Astrocyte (in vitro differentiated cells and primary cell): ENCODE measurements at places on chromosomes 4 and X.
A peak's percentile ranks its signal among the peaks of the same experiment; 100 is the strongest.

DNA sequence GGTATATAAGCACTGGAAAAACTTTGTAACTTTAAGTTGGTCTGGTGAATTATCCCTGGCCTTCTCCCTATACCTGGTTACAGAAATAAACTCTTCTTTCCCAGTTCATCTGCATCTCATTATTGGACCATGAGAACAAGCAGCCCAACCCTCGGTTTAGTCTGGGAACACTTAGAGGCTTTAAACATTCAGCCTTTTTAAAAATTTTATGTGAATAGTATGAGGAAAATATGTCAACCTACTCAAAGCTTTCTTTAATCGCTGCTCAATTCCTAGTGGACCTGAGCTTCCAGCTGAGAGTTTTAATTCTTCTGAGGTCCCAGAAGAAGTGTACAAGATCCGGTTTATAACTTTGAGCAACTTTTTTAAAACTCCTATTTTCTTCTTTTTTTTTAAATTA lies 358.6 kb upstream of the NOCT start:
- DNase-seq = no peak

- no peak for DNase-seq
Observed at GRCh38 chrX:39443240-39443639, 642.0 kb downstream of the MID1IP1 start.

DNA sequence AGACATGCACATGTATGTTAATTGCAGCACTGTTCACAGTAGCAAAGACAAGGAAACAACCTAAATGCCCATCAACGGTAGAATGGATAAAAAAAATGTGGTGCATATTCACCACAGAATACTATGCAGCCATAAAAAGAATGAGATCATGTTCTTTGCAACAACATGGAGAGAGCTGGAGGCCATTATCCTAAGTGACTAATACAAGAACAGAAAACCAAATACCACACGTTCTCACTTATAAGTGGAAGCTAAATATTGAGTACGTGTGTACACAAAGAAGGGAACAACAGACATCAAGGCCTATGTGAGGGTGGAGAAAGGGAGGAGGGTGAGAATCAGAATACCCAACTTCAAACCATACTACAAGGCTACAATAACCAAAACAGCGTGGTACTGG lies 17.4 kb upstream of the LNX1 start:
- no peak for DNase-seq

- DNase-seq = no peak
Observed at GRCh38 chrX:119984652-119985051, 41.1 kb upstream of the NKAP start.

- no peak for DNase-seq
Observed at GRCh38 chr4:141356963-141357335, 136.3 kb downstream of the ZNF330 start.

DNA sequence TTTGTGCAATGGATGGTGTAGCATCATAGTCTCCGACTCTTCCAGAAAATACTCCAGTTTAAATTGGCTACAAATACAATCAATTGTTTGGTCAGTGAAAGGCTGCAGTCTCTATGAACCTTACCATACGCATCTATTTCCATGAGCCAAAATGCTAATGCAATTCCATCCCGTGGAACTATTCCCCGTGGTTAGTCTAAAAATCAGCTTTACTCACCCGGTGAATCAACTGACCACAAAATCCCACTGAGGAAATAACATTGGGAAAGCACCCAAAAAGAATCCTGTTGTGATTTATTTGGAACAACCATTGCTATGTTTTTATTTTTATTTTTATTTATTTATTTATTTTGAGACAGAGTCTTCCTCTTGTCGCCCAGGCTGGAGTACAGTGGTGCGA lies 87.1 kb downstream of the DHX15 start:
- peak; percentile 9 for DNase-seq

DNA sequence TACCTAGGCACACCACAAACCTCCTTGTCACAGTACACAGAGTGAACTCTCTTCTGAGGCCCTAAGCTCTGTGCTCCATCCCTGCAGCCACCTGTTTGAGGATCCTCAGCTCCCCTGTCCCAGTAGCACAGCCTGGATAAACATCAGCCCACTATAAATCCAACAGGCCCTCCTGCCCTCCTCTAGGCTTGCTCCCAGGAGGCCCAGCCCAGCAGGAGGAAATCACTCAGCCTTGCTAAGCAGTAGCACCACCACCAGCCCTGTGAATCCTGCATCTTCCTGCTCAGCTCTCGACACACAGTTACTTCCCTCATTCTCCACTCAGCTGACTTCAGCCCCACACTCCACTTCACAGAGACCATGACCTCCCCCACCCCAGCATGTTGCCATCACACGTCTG lies 273.9 kb downstream of the BCOR start:
- DNase-seq = no peak

- DNase-seq = no peak
Observed at GRCh38 chrX:107630031-107630689, 1.9 kb downstream of the PRPS1 start.

DNA sequence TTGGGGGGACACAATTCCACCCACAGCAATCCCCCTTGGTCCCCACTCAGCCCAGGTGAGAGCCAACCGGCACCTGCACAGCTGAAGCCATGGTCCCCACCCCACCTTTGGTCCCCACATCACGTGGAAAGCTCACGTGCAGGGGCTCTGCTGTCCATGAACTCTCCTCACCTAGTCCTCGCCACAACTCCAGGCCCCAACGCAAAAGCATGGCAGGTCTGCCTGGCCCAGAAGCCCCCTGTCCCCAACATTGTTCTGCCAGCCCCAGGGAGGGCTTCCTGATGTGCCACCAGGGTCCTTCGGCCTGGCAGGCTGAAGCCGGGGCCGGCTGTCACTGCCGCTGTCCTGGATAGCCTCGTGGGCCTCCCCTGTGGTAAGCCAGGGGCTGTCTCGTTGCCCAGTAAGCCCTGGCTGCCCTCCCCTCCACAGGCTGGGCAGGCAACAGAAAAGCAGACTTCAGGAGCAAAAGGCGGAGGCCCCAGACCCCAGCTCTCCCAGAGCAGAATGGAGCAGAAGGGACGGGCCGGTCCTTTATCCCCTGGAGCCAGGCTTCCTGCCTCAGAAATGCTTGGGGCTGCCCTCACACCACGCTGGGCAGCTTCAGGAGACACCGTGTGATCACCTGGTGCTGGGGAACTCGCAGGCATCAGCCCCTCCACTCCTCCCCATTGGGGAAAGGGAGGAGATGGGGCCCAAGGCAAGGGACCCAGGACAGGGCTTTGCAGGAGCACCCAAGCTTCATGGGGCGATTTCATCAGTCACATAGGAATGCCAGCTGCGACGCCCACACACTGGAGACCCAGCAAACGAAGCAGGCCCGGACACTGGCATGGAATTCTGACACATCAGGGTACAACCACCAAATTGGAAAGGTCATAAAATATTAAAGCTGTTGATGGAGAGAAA lies 103.7 kb downstream of the ADRA2C start:
- no peak for DNase-seq

DNA sequence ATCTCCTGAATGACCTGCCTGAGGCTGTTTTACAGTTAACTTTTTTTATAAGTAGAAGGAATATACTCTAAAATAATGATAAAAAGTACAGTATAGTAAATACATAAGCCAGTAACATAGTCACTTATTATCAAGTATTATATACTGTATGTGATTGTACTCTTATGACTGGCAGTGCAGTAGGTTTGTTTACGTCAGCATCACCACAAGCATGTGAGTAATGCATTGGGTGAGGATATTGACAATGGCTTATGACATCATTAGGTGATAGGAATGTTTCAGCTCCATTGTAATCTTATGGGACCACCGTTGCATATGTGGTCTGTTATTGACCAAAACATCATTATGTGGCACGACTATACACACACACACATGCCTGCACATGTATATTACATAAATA lies 20.5 kb downstream of the NUDT9 start:
- DNase-seq = no peak

DNA sequence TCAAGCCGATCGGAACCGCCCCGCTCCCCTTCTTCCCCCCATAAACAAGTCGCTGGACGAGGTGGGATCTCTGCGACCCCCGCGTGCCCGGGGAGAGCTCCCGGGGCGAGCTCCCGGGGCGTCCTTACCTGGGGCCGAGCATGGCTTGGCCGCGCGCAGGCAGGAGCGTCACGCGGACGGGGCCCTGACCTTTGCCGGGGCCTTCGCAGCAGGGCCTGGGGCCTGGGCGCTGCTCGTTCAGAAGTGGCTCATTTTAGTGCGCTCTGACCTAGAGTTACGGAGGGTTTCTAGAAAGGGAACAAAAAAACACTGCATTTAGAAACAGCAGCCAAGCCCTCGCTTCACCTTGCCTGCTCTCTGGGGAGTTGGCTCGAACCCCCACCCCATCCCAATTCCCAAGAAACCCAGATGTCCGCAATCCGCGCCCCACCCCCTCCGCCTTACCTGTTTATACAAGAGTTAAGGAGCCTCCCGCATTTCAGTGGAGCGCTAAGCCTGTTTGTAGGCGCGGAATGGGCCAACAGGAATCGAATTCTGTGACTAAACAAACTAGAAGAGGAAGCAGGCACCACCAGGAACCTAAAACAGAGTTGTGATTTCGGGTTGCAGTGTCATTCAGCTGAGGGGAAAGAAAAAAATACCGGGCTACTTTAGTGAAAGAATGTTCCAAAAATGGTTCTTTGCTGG lies 814 bp upstream of the RBM47 start:
- DNase-seq = no peak

DNA sequence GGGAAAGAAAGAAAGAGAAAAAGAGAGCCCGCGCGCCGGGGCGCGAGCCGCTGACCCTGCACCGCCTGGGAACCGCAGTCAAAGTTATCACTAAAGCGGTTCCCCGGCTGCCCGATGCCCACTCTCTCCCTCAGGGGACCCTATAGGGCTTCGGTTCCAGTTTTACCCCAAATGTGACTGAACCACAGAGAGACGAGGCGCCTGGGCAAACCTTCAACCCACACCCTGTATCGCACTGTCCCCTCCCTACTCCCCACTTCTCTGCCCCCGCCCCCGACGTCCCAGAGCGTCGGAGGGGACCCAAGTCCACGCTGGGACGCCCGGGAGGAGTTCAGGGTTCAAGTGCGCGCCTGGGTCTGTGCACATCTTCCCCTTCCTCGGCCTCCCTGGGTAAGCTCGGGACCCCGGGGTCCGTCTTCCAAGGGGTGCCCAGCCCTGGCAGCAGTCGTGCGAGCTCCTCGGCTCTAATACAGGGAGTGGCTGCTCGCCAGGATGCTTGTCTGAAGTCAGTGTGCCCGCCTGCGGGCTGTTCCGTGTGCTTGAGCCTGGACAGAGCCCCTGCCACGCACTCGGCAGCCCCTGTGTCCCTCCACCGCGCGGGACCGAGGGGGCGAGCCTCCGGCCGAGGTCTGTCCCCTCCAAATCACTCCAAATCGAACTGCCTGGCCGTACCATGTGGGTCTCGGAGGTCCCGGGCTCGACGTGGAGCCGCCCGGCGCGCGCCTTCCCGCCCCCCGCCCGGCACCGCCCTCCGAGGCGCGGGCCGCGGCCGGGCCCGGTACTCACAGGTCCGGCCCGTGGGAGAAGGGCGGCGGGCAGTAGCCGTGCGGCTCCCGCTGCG lies 960 bp downstream of the TRPC3 start:
- no peak for DNase-seq

DNA sequence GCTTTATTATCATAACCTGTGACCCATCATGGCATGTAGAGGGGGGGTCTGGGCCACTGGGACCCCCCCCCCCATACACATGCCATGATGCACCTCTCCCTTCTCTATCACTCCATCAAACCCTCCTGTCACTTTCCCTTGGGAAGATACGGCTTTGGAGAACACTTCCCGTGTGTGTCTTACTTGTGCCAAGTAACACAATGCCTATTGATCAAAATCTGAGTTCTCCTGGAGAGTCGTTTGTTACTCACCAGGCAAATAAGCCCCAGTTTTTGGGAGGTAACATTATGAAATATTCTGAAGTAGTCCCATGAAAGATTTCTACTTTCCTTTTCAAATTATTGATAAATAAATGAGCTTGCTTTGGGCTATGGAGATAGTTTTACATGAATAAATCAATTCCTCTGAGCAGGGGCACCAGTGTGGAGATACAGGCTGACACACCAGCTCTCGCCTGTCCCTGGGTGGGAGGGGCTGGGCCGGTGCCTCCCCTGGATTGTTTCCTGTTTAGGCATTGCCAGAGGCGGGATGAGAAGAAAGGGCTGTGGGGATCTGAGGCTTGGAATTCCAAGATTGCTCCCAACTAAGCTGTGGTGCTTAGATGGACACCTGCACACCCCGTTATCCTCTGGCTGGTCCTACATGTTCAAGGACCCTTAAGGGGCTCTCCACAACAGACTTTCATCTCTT lies 63.2 kb upstream of the WWC2 start:
- DNase-seq = no peak

DNA sequence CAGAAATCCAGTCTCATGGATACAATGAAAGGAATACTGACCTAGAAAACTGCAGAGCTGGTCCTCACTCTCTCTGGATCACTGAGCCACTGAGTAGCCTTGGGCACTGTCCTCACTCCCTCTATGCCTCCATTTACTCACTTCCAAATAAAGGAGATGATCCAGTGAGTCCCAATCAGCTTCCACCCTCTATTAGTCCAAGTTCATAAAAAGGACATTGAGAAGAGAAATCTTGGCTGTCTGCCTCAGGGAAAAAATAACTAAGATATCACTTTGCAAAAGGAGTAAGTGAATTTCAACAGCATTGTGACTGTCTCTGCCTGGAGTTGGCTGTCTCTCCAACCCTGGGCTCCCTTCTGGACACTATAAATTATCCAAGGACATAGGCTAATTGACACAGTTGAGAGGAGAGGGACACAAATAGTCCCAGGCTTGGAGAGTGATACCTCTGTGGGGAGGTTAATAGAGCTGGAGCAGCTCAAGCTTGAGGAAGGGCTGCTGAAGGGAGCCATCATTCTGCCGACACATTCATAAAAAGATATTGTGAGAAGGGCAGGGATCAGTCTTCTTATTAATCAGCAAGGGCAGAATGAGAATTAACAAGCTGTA lies 572.3 kb downstream of the RAB28 start:
- DNase-seq = no peak

GRCh38 chr4:21692241-21692640 lies 256.3 kb downstream of the KCNIP4 start:
- no peak for DNase-seq

- DNase-seq = no peak
Observed at GRCh38 chr4:110618581-110619462, 4.1 kb downstream of the PITX2 start.

GRCh38 chrX:10769696-10770619 lies 149.6 kb upstream of the MID1 start:
- DNase-seq = peak; percentile 38

- peak; percentile 36 for DNase-seq
Observed at GRCh38 chr4:89397441-89397840, 89.8 kb upstream of the GPRIN3 start.

GRCh38 chr4:139824882-139825522 lies 159.4 kb downstream of the MGST2 start:
- no peak for DNase-seq

GRCh38 chr4:101290654-101291053 lies 56.7 kb downstream of the PPP3CA start:
- no peak for DNase-seq

- DNase-seq = no peak
Observed at GRCh38 chr4:38832624-38833528, 23.7 kb downstream of the TLR6 start.

GRCh38 chr4:10783351-10783750 lies 98.8 kb upstream of the CLNK start:
- peak; percentile 79 for DNase-seq
